Urinary bladder (tissue), 4 donors: ENCODE measurements at places on chromosomes 16 and 17.

DNA sequence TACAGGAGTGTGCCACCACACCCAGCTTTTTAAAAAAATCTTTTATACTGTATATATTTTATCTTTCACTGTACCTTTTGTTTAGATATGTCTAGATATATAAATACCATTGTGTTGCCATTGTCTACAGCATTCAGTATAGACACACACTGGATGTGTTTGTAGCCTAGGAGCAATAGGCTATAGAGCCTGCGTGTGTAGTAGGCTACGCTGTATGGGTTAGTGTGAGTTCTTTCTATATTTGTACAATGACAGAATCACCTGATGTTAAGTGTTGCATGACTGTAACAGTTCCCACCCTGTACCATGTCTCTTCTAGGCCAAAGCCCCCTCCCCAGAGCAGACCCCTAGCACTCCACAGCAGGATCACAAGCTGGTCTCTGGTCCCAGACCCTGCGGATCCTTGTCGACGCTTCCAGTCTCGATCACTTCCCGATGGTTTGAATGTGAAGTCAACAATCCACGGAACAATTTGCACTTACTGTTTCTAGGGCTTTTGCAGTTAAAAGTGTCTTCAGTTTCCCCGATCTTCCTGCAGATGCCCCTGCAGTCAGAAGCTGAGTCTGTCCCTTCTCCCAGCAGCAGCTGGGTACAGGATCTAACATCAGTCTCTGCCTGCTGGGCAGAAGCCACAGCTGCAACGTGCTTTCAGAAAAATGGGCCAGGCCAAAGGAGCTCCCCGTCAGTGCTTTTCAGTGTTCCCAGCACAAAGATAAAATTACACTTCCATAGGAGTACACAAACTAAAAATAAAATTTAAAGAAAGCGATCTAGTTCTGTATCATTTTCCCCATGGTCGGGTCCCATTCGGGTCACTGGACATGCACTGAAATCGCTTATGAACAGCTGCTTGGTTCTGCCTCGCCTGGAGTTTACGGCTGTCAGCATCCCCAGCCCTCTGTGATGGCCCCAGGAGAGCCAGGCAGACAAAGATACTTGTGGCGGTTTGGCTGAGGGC, 35.4 kb downstream of the ADAM11 start:
- no peak for DNase-seq

DNA sequence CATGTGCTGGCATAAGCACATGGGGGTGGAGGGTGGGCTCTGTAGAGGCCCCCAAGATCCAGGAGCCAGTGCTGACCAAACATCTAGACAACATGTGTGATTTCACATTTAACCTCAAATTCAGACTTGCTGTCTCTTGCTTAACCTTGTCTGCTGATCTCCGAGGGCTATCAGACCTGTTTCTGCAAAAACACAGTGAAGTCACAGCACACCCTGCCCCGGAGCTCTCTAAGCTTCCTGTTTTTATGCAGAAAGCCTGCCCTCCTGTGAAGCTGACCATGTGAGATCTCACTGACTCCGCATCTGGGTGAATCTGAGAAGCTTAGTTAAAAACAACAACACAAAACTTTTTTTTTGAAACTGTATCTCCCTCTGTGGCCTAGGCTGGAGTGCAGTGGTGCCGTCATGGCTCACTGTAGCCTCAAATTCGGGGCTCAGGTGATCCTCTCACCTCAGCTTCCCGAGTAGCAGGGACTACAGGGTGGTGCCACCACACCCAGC, 6.6 kb upstream of the DPEP2 start:
- DNase-seq: no peak

DNA sequence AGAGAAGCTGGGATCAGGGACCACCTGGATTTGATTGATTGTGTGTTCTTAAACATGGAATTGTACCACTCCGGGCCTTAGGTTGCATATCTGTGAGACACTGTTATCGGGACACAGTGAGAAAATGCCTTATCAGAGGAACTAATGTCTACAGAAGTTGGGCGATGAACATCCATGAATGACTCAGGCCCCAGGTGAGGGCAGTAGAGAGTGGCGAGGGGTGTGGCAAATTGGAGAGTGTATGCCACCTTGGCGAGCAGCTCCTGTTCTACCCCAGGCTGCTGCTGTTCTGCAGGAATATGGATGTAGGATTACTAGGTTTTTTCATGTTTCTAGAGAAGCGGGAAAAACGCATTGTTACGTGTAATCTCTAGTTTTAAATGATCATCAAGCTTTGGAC, 38.8 kb downstream of the CLEC16A start:
- DNase-seq: no peak

GRCh38 chr16:70442344-70442743, 3.4 kb upstream of the ST3GAL2 start:
- DNase-seq: no peak

DNA sequence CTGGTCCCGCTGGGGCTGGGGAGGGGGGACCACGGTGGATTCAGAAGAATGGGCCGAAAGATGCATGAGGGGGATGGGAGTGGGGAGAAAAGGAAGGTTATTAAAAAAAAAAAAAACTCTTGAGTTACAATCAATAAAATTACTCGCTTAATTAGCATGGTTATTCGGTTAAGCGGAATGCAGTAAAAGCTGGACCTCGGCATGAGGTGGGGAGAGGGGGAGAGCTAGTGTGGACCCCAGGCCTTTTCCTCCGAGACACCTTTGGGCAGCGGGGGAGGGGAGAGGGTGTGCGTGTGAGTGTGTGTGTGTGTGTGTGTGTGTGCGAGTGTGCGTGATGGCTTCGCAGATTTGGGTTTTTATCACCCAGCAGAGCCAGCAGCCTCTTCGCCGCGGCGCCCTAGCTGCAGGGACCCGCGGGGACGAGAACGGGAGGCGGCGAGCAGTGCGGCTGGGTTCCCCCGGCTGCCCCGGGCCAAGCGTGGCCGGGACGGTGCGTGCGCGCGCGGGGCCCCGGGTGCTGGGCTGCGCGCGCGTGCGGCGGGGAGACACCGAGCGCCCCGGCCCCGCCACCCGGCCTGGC, 3.7 kb downstream of the BAHCC1 start:
- no peak for DNase-seq

- DNase-seq: no peak
Measured at GRCh38 chr17:73309727-73310596, 1.8 kb downstream of the CDC42EP4 start.

DNA sequence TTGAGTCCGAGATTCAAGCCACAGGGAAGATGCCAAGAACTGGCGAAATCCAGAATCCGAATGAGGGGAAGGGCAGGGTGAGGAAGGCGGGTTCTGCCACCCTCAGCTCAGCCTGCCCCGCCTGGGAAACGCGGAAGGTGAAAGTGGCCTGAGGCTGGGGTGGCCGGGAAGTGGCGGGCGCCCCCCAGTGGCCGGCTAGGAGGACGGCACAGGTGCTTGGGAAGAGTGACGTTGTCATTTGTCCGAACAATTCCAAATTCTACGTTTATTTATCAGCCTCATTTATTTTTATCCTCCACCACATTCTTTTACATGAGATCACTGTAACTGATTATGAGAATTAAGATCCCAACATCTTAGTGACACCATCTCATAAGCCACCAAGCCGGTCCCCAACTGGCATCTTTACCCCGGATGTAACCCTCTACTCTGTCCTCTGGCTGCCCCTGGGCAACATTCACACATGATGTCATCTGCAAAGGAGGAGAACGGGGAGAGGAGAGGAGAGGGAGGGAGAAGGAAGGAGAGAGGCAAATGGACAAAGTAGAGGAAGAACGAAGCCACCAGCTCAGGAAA, 21.3 kb downstream of the SRCIN1 start:
- no peak for DNase-seq

GRCh38 chr16:4313563-4314531, 2.0 kb upstream of the GLIS2 start:
- no peak for DNase-seq
